Activated CD4-positive, alpha-beta T cell treated with anti-CD3 and anti-CD28 coated beads, Interleukin-10, Interleukin-2, amounts not matched to agents 100 ng/mL and 50 ng/mL, durations not matched to agents 16 hours and 8 hours (primary cell): ENCODE measurements at places on chromosomes 4 and X.

- no peak for DNase-seq
Observed at GRCh38 chr4:626201-627091, 1.1 kb downstream of the PDE6B start.

- no peak for DNase-seq
Observed at GRCh38 chrX:113790987-113791386, 792.9 kb upstream of the HTR2C start.

DNA sequence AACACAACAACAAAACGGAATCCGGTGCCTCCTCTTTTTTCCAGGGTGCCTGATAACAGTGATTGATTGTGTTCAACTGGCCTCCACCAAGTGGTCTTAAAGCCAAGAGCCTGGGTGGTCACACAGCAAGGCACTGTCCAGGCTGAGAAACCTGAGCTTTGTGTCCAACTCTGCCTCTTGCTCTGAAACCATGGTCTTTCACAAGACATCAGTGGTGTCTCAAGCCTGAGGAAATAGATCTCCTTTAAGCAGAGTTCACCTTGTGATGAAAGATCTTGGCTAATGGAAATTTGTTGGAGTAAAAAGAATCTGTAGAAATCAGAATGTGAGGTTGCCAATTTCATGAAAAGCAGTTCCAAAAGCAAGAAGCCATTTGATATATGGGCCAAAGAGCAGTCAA lies 47.3 kb upstream of the ACSL1 start:
- DNase-seq = no peak

DNA sequence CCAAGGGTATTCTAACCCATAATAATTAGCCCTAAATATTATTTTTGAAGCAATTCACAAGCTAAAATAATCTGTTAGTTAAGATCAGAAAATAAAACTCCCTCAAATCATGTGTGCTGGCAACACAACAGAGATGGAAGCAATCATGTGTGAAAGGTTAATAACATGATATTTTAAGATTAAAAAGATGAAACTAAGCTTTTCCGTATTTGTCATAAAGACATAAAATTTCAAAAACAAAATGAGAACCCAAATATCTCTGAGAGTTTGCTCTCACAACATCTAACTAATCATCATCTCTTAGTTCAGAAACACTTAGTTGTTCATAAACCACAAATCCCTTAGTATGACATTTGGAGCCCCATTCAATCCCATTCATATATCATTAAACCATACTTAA lies 749.1 kb downstream of the CCSER1 start:
- no peak for DNase-seq

- DNase-seq = peak; percentile 14
Observed at GRCh38 chrX:139929876-139930275, 3.0 kb downstream of the ATP11C start.

DNA sequence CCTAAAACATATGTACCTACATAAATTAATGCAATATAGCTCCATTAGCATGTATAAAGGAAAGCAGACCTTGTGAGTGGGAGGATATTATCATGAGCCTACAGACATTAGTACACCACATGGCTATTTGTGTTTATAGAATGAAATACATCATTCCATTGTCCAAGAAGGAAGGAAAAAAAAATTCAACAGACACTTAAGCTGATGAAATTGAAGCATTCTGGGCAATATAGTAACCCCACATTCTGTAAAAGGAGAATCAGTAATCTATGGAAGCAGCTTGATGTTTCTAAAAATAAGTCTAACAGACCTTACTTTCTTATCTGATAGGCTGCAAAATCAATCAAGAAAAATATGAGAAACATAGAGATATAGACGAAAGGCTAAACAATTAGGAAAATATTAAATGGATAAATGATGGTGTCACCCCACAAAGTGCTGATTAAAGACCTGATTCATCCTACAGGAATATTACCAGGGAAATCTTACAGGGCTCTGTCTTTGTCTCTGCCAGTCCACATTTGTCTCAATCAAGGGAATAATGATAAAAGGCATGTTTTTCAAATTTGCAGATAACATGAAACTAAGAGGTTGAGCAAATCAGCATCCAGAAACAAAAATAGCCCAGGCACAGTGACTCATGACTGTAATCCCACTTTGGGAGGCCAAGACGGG lies 76.8 kb downstream of the COMMD8 start:
- DNase-seq = no peak

GRCh38 chr4:159308566-159309340 lies 205.9 kb downstream of the RAPGEF2 start:
- DNase-seq = no peak

DNA sequence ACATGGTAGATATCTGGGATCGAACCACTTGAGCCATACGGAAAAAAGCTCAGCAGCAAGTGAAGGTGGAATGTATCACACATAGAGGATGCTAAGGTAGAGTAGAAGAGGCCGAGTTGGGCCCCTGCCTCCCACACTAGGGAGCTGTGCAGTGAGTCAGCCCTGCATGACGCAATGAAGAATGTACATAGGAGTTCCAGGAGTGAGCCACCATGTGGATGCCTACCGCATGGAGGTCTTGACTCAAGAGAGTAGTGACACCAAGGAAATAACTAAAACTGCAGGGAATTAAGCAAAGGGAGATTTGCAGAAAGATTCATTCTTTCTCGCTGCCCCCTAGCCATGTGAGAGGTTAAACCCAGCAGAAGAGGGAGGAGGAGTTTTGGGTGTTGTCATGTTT lies 389.6 kb upstream of the IGFBP7 start:
- DNase-seq = no peak

DNA sequence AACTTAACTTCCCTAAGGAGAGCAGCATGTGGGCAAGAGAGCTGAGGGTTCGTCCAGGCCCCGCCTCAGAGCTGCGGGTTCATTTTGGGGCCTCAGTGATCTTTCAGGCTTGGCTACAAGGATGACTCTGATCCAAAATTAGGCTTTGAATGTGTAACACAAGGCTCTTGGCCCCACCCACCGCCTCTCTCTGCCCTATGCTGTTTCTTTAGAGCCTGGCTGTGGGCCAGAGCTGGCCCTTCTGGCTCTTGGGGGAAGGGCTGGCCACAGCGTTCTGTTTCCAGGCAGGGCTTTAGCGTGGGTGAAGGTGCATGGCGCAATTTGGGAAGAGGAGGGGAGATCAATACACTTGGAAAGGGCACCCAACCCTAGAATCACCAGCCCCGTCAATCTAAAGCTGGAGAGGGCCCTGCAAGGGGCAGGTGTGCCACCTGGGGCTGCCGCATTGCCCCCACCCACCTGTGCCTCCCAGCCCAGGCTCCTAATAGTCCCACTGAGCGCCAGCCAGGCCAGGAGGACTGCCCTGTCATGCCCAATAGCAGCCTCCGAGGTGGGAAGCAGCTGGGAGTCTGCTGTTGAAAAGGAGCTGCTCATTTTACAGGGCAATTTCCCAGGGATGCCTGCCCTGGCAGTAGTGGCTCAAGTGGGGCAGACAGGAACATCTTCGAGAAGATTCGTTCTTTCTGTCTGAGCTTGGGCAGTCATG lies 84.5 kb upstream of the MAML3 start:
- DNase-seq = no peak

DNA sequence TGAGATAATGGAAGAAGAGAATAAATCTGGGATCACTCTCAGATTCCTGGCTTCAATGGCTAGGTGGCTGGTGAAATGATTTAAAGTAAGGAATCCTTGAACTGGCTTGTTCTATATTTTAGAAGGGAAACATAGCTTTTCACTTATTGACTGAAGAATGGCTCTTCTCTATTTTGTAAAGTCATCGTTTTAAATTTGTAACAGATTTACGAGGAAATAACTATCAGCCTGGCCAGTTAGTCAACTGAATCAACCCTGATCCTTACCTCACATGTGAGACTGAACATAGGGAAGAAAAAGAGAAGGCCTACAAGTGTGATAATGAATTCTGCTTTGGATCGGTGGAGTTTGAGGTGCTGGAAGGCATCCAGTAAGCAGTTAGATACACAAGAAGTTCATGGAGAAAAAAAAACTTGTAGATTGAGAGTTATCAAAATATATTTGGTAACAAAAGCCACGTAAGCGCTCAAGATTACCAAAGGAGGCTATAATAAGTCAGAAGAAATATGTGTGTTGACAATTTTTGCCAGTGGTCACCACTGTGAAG lies 12.0 kb downstream of the AREG start:
- no peak for DNase-seq
